ENCODE measurements at places on chromosomes 12 and 14. TPM values are rescaled to one million over a fixed set of nuclear protein-coding genes. Genes with fewer than 3 reads are reported as not detected.

GRCh38 chr14:51073731-51074130 is 21.2 kb downstream of the TRIM9 start:
- DNase-seq = no peak

DNAH10 gene
- 5.0 TPM for polyA plus RNA-seq

- DNase-seq = no peak
Observed at GRCh38 chr12:14810953-14811483, 3.0 kb downstream of the SMCO3 start.

GRCh38 chr12:106771425-106771824 is 3.1 kb upstream of the RIC8B start:
- no peak for DNase-seq

DNA sequence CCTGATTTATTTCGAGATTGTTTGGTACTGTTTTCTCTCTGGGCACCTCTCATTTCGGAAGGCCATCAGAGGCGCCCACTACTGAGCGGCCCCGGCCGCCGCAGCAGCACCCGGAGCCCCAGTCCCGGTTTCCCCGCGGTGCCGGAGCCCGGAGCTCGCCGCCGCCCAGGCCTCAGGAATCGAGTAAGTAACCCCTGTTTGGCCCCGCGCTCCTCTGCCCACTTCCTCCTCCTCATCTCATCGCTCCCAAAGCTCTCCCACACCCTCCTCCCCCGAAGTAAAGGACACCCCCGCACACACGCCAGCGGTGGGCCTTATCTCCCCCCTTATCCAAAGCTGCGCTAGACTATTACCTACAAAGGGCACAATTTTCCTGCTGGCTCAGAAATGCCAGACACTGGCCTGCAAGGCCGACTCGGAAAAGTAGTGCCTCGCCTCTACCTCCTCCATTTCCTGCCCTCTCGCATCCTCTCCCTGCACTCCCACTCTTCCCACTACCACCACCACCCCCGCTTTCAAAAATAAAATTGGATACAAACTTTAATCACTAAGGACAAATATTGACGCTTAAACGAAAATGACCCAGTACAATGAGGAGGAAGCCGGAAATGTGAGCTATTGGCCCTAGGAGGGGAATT is 637 bp upstream of the FOXG1 start:
- no peak for DNase-seq

METTL1 gene
- polyA plus RNA-seq = 29.0 TPM

- DNase-seq = no peak
Observed at GRCh38 chr12:71303199-71303598, 136.4 kb upstream of the LGR5 start.

DNA sequence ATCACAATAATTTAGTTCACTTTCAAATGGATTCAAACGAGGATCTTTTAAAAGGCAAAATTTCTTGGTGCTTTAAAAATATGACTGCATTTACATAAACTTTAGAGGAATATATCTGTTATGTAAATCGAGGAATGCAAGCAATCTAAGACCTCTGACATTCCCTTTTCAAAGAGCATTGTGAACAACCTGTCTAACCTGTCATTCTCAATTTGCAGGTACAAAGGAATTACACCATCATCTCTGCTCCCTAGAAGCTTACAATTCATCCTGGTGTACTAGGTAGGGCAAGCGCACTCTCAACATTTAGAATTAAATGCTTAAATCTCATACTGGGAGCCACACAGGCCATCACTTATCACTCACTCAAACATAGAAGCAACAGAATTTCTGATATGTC is 35.6 kb downstream of the BMP4 start:
- no peak for DNase-seq

CDCA3 gene
- 31.9 TPM for polyA plus RNA-seq

GRCh38 chr12:21992823-21993222 is 51.6 kb upstream of the ABCC9 start:
- no peak for DNase-seq

- DNase-seq = no peak
Observed at GRCh38 chr12:24099576-24099975, 150.1 kb upstream of the SOX5 start.

PDZRN4 gene
- 7.1 TPM for polyA plus RNA-seq

KRT4 gene
- 0.17 TPM for polyA plus RNA-seq
